Astrocyte of the hippocampus (primary cell): ENCODE measurements at places on chromosomes 6 and 20.

DNA sequence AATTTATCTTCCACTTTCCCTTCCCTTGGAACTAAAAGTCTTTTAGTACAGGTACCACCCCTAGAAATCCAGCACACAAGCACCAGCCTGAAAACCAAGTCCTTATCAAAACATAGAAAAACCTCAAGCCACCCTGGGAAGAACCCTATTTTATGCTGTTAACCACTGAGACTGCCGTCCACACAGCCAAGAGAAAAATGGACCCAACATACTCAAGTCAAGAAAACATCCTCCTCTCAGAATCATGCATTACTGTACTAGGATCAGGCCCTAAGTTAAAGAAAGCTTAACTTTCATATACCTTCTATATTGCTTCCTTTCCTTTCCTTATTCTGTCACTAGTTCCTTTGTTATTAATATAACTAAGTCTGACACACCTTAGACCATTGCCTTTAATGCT lies 16.9 kb upstream of the GOPC start:
- no peak for DNase-seq

GRCh38 chr20:47099825-47100441 lies 205.3 kb downstream of the EYA2 start:
- no peak for DNase-seq

GRCh38 chr6:72968704-72969103 lies 256.6 kb downstream of the KHDC1L start:
- peak; percentile 48 for DNase-seq

DNA sequence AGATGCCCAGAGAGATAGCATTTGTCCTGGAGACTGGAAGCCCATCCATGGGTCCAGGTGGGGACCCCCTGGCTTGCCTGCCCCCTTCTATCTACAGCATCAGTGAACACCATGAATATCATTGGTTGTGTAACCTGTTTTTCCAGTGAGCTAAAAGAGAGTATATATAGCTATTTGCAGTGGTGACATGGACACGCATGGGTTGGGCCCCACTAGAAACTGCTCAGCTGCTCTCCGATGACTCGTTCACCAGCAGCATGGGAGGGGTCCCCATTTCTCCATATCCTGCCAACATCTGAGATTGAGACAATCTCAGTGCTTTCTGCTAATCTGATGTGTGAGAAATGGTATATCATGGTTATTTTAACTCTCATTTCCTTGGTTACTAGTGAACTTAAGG lies 4.0 kb upstream of the ZC3H12D start:
- no peak for DNase-seq

DNA sequence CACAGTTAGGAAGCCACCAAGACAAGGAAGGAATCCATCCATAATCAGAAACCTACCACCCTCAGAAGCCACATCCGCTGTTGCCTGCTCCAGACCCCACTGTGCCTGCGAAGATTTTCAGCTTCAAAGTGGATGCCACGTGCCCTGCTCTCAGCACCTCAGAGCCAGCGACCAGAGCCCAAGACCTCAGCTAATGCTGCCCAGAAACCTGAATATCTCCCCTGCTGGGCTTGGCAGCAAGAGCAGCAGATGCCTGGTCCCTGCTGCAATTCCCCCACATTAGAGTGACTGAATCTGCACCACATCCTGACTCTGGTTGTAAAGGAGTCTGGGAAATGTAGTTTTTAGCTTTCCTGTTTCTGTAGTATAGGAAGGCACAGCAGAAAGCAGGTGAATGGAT lies 10.7 kb upstream of the ULBP3 start:
- DNase-seq, result peak; percentile 71

DNA sequence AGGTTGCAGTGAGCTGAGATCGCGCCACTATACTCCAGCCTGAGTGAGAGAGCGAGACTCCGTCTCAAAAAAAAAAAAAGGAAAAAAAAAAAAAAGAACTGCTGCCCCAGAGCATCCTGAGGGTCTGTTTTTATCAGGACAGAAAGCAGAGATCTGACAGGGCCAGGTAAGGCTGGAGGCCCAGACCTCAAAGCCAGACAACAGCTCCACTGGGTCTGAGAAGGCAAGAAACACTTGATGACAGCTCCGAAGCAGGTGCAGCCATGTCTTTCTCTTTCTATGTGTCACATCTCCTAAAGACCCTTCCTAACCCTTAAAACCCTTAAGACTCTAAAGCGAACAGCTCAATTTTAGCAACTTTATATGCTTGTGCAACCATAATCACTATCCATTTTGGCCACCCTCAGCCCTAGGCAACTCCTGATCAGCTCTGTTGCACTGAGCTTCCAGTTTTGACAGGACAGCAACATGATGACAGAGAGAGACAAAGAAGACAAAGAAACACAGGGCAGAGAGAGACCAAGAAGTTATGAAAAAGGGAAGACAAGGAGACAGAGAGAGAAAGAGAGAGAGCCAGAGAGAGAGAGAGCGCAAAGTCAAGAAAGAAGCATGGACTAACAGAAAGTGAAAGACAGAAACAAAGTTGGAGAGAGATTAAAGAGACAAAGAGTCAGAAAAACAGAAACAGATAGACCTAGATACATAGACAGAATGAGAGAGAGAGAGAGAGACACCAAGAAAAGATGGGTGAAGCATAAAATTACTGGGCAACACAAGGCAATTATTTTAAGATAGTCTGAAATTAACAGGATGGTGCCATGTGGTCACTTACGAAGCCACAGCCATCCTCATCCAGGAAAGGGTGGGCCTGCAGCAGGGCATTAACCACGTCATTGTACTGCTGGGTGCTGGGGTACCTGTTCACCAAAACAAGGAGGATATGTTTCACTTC lies 39.2 kb downstream of the SAMD3 start:
- DNase-seq, result no peak

DNA sequence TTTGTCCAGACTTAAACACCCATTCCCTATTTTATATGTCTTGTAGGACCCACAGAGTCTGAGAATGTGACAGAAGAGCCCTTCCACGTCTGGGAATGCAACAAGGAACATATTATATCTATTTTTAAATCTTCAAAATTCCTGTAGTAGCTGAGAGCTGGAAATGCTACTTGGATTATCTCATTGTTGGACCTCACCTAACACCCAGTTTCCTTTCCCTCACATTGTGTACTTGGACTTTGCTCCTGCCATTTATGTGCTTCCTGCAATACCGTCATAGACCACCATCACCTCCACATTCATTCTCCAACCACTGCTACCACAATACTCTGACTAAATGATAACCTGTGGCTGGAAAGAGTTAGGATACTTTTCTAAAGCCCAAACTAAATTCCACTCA lies 335.4 kb downstream of the COL12A1 start:
- peak; percentile 47 for DNase-seq

DNA sequence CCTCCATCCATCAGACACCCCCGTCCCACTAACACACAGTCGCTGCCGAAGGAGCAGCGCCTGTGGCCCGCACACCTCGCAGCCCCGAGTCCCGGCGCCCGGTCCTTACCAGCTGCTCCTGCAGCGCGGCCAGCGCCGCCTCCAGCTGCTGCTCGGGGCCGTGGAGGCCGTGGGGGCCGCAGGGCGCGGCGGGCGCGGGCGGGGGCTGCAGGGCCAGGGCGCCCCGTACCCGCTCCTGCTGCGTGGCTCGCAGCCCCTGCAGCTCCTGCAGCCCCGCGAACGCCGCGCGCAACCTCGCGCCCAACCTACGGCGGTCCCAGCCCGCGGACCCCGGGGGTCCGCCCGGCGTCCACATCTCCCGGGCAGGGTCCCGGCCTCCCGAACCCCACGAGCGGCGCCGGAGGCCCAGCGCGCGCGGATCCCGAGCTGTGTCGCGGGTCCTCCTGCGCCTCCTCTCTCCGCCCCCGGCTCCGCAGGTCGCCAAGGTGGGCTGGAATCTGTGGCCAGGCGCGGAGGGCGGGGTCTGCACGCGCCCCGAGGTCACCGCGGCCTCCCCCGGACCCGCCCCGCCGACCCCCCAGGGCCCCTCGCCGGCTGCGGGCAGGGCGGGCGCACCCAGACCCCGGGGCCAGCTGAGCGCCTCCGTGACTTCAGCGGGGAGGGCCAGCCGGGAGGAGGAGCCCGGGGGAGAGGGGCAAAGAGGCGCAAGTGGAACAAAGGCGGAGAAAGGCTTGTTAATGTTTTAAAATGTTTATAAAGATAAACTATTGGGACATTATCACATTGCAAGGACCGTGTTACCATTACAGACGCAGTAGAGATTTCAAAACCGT lies at the start of gene DACT2:
Gene DACT2 (minus strand): TSS at position 499 of the 833 bp plus-strand sequence. CDS start 144 bp downstream, at position 355.
- no peak for DNase-seq

DNA sequence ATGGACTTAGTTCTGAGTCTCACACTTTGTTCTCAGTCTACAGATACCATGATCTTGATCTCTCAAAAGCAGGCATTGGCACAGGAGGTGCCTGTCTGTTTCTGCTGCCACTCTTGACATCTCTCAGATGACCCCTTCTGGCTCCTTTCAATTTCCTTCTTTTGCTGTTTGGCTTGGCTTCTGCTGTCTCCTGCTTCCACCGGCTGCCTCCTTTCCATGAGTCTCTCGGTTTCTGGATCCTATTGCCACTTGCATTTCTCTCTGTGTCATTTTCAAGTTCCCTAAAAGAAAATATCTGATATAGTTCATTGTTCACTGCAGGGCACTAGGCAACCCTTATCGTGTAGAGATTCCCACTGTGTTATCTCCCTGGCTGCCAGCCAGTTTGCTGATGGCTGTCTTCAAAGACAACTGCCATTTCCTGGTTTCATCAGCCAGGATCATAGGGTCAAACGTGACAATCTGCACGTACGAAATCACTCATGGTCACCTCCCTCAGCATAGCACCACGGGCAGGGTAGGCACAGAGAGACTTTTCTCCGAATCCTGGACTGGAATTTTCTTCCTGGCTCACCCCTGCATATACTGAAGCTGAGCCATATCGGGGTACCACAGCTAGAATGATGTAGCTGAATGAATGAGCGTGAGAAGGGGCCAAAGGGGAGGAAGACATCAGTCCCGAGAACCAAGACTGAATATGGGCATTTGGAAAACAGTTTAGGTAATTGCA lies 144.6 kb upstream of the TMEM170B start:
- DNase-seq, result no peak

- DNase-seq, result no peak
Observed at GRCh38 chr20:39751557-39752137, 789.5 kb downstream of the DHX35 start.

GRCh38 chr20:1108437-1108920 lies 9.9 kb upstream of the PSMF1 start:
- peak; percentile 48 for DNase-seq

DNA sequence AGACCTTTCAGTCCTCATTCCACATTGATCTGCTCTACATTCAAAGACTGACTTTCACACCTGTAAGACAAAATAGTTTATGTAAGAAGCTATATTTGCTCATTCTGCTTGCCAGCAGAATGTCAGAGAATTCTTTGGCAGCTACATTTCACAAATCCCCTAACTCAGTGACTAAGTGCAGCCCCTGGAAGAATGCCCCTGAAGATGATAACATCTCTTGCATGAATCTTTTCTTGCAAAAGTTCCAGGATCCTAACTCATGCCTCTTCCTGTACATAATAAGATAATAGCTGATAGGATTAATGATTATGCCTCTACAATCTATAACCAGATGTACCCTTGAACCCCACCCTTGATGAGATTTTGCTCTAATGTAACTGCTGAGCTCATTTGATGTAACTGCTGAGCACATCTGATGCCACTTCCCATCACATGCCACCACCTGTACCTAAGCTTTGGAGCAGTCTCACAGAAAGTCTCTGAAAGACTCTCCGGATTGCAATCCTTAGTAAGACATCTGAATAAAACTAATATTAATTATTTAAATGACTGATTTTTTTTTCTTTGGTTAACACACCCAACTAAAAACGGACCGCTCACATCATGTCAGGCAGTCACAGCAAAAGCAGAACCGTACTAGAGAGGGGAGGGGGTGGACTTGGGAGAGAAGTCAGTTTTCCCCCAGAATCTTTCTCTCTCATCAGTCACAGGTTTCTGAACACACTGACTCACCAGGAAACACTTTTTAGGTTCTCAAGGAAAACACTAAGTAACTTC lies 684 bp upstream of the DNAH8 start:
- no peak for DNase-seq

DNA sequence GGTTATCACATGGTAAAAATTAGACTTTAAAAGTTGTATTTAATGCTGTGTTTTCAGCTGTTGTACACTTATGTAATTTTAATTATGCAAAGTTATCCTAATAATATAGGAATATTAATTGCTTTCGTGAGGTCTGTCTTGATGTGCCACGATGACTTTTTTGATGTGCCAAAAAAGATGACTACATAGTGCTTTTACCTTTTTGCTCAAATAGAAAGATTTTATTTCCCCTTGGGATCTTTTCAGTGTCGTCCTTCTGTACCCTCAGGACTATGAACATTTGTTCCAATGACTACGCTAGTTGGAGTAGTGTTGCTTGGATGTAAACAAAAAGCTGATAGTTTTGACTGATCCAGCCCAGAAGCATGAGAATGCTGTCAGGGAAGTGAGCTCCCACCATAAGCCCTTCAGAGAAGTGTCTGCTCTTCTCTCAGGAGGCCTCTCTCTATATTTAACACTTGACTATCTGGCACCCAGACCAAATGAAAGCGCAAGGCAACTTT lies 1.2 kb upstream of the CD164 start:
- DNase-seq, result no peak

DNA sequence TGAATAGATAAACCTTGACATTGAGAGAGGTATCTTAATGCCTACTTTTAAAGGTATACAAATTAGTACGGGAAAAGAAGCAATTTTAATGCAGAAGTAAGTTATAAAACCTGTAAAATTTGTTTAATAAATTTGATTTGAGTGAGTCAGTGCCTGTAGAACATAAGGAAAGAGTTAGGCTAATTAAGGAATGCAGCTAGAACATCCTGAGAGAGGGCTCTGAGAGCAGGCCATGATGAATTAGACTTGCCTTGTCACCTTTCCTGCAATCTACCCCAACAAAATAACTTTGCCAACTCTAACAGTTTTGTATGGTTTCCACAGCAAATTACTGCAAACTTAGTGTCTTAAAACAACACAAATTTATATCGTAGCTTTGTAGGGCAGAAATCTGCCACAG lies 700.8 kb downstream of the RFPL4B start:
- no peak for DNase-seq

DNA sequence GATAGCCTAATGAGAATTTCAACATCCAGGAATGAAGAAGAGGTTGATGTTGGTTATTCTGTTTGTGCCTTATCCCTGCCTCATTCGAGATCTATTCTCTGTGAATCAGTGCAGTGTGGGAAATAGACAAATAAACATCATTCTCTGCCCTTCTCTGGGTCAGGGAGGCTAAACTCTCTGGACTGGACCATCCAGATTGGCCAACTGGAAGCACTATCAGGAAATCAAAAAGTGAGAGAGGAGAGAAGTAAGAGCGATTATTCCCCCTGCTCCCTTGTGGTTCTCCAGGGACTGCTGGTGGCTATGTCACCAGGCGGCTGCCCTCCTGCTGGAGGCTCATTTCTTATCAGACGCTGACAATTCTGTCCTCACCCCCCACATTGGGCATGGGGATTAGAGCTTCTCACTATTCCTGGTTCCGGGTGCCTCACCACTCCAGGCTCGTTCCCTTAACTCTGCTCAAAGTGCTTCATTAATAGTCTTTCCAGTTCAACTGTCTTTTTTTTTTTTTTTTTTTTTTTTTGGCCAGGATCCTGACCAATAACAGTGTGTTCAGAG lies 201.7 kb upstream of the RREB1 start:
- DNase-seq, result no peak

- DNase-seq, result peak; percentile 23
Observed at GRCh38 chr20:38196592-38196991, 31.5 kb upstream of the TGM2 start.
